LoVo (cell line): ENCODE measurements at places on chromosomes 7 and 10.

GRCh38 chr10:113499806-113500205, 53.0 kb upstream of the HABP2 start:
- DNase-seq, result no peak

GRCh38 chr10:33227489-33227888, 107.0 kb downstream of the NRP1 start:
- DNase-seq, result no peak

GRCh38 chr7:130925136-130925794, 191.3 kb upstream of the KLF14 start:
- DNase-seq, result no peak

DNA sequence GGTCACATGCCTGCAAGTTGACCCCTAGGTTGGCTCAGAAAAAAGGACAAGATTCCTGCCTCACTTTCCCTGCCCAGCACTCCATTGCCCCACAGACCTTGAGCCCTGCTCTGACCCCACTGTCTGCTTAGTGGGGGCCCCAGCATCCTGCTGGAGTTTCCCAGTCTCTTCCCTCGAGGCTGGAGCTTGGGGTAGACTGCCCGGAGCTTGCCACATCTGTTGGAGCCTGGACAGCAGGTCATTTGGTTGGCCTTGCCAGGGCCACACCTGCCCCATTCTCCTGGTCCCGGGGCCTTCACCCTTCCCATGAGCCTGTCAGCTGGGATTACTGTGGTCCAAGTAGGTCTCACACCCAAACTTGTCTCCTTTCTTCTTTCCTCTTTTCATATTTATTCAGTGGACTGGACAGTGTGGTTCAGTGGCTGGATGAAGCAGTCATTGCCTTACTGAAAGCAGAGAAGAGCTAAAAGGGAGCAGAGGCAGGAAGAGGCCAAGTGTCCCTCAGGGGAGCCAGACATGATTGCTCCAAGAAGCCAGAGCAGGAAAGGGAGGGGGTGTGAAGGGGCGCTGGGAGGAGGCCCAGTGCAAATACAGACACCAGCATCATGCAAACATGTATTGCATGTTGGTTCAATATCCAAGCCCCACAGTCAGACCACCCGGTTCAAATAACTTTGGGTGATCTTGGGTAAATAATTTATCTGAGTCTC, 56.2 kb upstream of the CACUL1 start:
- DNase-seq, result no peak

GRCh38 chr10:121245754-121246153, 352.5 kb downstream of the FGFR2 start:
- no peak for DNase-seq

DNA sequence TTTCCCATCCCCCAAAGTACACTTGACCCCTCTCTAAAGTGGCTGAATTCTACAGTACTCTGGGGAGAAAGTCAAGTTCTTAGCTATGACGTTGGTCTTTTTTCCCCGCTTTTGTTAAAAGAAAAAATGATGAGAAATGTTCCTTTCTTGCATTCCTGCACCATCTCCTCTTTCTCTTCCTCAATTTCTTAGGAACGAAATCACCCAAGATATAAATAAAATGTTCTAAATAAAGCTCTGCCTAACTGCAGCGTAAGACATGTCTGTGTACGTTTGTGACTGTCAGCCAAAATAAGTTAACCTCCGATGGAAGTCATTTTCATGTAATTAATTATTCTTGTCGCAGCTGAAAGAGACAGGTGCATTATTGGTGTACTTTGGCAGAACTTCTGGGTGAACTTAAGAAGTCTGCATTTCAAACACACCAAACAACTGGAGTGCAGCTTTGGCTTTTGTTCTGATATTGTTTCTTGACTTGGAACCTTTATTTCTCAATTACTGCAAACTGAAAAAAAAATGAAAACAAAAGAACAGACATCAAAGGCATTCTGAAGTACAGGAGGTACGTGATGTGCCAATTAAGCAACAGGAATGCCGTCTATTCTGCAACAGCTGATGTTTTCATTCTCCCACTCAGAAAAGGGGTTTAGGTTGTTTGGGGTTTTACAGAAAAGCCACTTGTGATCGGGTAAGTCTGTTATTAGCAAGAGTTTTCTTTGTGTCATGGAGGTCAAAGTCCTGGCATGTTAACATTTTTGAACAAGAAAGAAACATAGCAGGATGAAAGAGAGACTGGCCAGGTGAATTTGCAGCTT, 82.4 kb upstream of the SDK1 start:
- DNase-seq, result no peak

DNA sequence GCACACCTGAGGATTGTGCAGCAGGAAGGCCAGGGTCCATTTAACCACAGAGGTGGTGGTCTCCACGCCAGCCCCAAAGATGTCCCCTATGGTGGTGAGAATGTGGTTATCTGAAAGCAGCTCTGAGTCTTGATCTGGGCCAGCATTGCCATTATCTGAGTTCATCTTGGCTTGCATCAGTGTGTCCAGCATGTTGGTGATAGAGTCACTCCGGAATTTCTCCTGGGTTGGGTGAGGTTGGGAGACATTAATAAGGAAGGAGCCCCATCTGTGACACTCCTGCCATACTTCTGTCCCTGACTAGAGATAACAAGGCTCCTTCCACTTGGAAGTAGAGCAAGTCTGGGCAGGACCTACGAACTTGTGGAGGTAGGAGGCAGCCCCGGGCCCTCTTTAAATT, 4.2 kb downstream of the CYP17A1 start:
- no peak for DNase-seq

- DNase-seq, result no peak
Measured at GRCh38 chr10:64091897-64092296, 570.7 kb downstream of the REEP3 start.

GRCh38 chr10:7301006-7301778, 109.6 kb downstream of the SFMBT2 start:
- no peak for DNase-seq

DNA sequence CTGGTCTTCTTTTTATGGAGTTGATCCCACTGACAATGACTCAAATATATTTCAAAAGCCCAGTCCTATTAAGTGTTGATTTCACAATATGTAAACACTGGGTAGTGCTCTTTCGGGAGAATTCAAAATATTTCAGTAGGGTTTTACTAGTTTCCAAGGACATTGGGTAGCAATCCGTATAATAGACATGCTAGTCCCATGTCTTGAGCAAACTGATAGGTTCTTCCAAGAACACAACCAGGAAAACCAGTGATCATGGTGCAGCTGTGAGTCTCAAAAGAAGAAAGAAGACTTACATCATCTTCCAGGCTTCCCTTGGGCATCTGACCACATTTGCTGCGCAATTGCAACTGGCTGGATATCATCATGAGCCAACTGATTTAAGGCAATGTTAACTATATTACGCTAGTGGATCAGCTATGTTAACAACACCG, 59.3 kb upstream of the APBB1IP start:
- DNase-seq, result no peak

- no peak for DNase-seq
Measured at GRCh38 chr10:76150139-76150875, 718.9 kb downstream of the LRMDA start.

DNA sequence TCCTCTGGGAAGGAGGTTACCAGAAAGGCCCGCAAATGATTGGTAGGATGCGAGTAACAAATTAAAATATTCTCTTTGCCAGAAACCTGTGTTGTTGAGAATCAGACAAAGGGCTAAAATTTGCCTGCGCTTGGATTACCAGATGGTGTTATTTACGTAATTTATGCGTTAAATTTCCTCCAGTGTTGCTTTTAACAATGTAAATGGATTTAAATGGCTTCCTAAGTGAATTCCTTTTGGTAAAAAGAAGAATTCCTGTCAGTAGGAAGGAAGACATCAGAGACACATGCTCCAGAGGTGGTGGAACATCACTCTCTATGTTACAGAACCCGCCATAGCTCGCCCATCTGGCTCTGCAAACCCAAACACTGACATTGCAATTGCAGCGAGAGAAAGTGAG, 520.6 kb downstream of the GALNT17 start:
- DNase-seq, result no peak
